ENCODE measurements at places on chromosomes 11 and 22.

- DNase-seq = no peak
Measured at GRCh38 chr22:46869831-46870441, 107.5 kb downstream of the TBC1D22A start.

DNA sequence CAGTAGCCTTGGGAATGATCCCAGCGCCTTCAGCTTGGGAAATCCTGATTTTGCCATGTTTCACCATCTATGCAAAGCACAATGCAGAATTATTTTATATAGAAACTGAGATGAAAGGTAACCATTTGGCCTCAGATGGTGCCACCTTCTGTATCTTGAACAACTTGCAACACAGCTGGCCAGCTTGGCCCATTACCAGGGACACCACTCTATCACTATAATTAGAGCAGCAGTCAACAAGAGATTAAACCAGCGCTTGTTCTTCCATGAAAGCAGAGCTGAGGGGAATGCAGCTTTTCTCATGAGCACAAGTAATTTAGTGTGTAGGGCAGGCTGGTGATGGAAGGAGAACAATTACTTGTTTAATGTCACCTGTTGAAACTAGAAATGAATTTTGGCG lies 6.7 kb upstream of the ZDHHC13 start:
- DNase-seq = no peak

DNA sequence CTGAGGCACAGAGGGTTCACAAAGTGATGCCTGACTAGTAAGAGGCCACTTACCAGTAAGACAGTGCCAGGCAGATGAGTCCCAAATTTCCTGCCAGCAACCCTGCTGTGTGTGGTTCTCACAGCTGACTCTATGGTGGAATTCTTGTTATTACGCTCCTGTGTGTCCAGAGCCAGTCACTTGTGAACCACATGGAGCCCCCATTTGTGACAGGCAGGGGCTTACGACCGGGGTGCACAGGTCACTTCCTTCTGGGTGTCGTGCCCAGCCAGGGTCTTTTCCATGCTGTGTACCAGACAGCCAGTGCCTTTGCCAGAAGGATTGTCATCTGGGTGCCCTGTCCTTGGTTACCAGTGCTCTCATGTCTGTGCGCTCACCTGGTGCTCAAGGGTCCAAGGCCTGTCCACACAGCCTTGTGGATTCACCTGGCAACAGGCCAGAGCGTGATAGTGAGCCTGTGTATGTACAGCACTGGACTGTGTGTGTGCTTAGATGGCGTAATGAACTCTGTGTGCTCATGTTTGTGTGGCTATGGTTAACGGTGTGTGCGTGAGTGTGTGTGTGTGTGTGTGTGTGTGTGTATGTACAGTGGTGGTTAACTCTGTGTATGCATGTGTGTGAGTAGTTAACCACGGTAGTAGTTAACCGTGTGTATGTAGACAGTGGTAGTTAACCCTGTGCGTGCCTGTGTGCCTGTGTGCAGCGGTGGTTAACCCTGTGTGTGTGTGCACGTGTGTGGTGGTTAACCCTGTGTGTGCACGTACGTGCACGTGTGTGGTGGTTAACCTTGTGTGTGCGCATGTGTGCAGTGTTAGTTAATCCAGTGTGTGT lies 18.6 kb downstream of the GRAMD4 start:
- peak; percentile 14 for DNase-seq

DNA sequence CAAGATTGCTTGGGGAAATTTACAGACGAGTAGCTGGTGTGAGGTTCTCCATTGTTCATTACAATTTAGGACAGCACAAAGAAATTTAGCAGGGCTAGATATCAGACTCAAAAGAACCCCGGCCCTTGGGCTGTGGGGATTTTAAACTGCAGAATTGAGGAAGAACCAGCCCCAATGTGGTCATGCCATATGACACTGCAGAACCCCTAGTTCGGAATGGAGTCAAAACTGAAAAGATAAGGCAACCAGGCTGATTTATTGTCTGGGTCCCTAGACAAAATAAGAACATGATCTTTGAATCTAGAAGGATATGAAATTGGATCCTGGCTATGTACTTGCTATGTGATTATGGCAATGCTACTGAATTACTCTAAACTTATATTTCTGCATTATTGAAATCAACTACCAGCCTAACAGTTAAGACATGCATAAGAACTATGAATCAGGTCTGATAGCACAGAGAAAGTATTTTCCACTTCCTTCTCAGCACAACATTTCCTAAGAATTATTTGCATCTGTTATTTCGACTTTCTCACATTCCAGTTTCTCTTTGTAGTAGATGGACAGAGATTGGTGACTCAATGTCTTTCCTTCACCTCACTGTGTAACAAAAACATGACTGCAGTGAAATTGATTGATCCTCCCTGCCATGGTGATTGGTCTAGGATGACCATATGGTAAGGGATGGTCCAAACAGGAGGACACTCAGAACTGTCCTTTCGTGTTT lies 13.2 kb downstream of the MMP3 start:
- peak; percentile 25 for DNase-seq

DNA sequence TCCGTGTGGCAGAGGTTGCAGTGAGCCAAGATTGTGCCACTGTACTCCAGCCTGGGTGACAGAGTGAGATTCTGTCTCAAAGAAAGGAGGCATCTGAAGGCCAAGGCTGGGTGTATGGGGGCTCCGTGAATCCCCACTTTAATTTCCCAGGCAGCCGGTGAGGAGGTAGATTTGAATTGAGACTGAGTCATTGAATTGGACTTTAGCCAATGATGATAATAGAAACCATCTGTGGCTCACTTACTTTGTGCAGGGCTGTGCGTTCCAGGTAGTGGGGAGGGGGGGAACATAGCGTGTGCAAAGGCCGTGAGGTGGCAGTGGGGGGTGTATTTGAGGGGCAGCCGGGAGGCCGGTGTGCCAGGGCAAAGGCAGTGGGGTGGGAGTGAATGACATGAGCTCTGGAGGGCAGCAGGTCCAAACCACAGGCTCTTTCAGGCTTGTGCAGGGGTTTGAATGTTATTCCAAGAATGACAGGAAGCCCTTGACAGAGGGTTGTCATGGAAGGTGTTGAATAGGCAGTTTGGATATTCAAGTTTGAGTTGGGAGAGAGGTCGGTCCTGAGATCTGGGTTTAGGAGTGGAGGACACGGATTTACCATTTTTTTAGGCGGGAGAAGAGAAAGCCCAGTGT lies 6.1 kb downstream of the ARHGAP8 start:
- DNase-seq = peak; percentile 54

- peak; percentile 48 for DNase-seq
Measured at GRCh38 chr11:96339706-96340554, 3.1 kb downstream of the MAML2 start.

DNA sequence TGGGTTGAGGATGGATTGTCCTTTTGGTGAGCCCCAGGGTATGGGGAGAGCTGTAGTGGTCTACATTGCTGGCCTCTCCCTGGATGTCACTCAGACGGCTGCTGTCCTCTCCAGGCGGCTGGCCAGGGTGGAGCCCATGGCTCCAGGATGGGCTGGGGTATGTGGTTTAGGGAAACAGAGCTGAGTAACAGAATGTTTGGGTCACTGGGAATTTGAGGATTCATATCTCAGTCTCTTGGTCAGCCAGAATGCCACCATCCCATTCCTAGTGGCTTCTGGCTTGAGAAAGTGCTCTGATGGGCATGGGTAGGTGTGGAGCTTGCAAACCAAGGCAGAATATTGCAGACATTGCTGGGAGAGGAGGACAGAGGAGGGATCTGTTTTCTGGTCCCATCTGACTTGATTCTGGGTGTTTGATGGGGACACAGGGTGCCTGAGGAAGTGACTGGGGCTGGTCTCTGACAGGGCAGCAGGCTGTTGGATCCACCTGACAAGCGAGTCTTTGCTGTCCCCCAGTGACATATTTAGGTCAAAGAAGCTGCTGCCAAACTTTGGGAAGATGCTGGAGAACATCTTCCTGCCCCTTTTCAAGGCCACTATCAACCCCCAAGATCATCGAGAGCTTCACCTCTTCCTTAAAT lies 41.4 kb downstream of the AMPD3 start:
- DNase-seq = no peak

DNA sequence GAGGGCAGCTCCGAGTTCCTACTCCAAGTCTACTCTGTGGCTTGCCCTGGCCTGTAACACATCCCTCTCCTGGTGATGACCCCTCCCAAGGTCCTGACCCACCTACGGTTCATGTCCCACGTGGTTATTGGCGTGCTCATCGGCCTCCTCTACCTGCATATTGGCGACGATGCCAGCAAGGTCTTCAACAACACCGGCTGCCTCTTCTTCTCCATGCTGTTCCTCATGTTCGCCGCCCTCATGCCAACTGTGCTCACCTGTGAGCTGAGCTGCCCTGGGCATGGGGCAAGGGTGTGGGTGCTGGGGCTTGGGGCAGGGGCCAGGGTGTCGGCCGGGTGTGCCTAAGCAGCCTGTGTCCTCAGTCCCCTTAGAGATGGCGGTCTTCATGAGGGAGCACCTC lies 9.6 kb downstream of the ABCG4 start:
- DNase-seq = no peak

- no peak for DNase-seq
Measured at GRCh38 chr11:95514416-95515110, 275.0 kb downstream of the FAM76B start.

DNA sequence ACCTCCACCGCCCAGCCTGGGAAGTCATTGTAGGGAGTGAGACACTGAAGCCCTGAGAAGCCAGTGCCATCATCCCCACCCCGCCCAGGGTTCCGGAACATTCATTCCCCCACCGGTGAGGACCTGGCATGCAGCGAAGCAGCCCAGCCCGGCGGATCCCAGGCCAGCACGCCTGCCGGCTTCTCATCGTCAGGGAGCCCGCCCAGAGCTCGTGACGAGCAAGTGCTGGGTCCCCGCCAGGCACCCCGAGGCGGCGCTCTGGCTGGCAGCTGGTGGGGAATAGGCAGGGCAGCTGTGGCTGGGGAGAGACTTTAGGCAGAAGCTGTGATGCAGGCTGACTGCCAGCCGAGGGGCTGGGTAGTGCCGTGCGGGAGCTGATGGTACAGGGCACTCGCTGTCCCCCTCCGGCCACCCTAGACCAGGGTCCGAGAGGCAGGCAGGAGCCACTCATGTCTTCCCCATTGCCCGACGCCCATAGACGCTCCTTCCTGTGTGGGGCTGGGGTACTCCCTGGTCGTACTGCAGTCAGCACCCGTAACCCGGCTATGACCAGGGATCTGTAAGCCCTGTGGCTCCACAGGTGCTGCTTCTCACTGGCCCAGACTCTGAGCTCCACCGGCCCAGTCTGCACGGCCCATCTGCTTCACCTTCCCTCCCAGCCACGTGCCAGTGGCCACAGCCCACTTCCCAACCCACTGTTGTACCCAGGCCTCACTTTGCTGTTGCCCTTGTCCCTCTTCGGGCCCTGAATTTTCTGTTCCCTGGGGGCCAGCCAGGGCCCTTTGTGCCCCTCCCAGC lies 24.5 kb upstream of the CABP7 start:
- DNase-seq = no peak

GRCh38 chr11:110207123-110207522 lies 89.3 kb downstream of the RDX start:
- DNase-seq = no peak

DNA sequence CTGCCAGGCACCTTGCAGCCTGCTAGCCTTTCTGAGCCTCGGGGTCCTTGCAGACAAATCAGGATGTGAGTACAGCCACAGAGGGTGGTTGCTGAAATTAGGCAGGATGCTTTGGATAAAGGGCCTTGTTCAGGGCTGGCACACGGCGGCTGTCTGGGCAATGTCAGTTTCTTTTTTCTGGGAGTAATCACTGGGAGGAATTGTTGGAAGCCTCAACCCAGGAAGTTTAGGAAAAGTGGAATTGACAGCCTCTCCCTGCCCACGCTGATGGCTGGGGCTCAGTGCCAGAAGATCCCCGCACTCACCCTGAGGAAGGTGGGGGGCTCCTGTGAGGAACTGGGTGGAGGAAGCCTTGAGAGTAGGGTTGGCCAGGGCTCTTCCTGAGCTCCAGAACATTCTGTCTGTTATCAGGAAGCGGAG lies 37.4 kb downstream of the CD82 start:
- DNase-seq = no peak

GRCh38 chr11:32895471-32895870 lies 2.9 kb downstream of the QSER1 start:
- DNase-seq = no peak

DNA sequence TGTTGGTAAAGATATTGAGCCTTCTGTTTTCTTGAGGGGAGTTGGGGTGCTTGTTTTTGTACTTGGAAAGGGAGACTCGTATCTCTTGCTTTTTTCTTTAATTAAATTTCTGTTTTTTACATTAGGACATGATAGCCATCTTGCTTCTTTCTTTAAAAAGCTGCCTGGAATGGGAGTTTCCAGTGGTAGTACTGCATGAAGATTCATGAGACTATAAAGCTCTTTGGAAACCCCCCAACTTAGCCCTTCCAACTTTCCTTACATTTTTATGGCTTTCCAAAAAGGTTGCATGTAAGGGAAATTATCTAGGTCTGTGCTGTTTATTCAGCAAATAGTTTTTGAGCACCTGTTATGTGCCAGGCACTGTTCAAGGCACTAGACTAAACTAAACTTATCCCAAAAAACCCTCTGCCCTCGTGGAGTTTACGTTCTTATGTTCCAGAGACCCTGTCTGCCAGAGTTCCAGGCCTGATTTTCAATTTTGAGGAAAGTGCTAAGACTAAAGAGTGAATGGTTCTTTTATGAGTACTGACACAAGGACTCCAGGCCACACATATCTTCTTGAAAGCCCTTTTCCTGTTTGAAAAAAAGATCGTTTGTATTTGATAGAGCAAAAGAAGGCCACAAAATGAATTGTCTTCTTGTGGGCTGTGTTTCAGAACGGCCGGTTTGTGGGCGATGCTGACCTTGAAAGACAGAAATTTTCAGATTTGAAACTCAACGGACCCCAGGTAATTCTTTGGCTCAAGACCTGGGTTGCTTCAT lies 31.9 kb downstream of the CTNND1 start:
- no peak for DNase-seq

- DNase-seq = no peak
Measured at GRCh38 chr11:58811499-58811898, 33.0 kb downstream of the GLYATL2 start.
